GM23338 (cell line): ENCODE measurements at places on chromosomes 11 and 22. TPM values are rescaled to one million over a fixed set of nuclear protein-coding genes. Genes with fewer than 3 reads are reported as not detected.
A peak's percentile ranks its signal among the peaks of the same experiment; 100 is the strongest.

Gene ZP1
- polyA plus RNA-seq = not detected in 2 replicates

DNA sequence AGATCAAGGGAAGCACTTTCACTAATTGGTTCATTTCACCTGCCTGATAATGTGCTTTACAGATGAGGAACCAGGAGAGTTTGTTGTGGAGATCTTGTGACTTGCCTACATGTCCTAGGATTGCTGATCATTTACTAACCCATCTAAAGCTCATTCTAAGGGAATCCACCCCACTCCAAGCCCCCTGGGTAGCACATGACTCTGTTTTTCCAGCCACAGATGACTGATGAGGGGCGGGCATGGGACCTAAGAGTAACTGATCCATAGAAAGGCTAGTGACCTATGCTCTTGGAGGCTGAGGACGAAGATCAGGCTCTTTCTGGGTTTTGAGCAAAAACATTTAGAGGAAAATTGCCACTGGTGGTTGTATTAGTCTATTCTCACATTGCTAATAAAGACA is 378.1 kb downstream of the CADM1 start:
- no peak for DNase-seq

Gene LIF
- 1.2 and 1.8 TPM in 2 replicates for polyA plus RNA-seq

Gene PRAME
- polyA plus RNA-seq = not detected in 2 replicates

GRCh38 chr11:79346021-79346420 is 94.8 kb downstream of the TENM4 start:
- no peak for DNase-seq

DNA sequence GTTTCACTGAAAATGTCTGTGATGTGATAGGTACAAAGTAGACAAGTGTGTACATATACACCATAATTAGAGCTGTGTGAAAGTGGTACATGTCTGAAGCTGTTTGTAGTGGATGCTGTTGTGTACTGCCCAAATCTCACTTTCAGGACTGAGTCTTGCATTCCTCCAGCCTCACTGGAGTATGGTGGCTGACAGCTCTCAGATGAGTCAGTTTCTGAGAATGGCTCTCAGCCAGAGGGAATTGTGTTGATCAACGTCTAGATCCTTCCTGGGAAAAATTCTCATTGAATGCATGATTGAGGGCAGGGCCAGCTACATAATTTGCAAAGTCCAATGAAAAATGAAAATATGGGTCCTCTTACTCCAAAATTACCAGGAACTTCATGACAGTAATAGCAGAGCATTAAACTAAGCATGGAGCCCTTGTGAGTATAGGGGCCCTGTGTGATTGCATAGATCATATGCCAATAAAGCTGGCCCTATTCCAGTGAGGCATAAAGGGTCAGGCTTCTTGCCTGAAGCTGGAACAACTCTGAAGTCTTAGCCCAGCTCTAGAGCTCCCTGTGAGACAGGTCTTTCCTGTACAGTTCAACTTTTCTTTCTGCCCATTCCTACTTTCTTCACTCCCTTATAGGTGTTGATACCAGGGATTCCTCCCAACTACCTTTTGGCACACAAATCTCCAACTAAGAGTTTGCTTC is 10.8 kb upstream of the CYP2R1 start:
- DNase-seq = no peak

GRCh38 chr11:87432022-87432421 is 394.3 kb downstream of the TMEM135 start:
- no peak for DNase-seq

DNA sequence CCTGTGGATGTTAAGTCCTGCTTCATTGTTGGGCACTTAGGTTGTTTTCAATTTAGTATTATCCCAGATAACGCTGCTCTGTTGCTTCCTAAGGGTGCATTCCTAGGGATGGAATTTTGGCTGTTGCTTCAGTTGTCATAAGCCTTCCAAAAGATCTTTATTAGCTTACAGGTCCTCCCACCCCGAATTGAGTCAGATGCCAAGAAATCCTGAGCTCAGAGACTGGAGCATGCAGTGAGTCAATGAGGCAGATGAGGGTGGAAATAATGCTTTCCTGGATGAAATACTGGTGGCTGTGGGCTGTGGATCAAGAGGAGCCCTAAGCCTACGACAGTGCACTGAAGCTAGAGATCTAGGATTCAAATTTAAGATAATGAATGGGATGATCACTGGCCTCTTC is 10.7 kb upstream of the IL18BP start:
- DNase-seq = no peak

Gene FXYD2
- polyA plus RNA-seq = 0.12 and 1.4 TPM in 2 replicates

Gene OR4D6
- not detected in 2 replicates for polyA plus RNA-seq

Gene RAC2
- polyA plus RNA-seq = 2.4 and 3.1 TPM in 2 replicates

- no peak for DNase-seq
These were observed 234.0 kb upstream of the ZC3H12C start for GRCh38 chr11:109859045-109859724.

DNA sequence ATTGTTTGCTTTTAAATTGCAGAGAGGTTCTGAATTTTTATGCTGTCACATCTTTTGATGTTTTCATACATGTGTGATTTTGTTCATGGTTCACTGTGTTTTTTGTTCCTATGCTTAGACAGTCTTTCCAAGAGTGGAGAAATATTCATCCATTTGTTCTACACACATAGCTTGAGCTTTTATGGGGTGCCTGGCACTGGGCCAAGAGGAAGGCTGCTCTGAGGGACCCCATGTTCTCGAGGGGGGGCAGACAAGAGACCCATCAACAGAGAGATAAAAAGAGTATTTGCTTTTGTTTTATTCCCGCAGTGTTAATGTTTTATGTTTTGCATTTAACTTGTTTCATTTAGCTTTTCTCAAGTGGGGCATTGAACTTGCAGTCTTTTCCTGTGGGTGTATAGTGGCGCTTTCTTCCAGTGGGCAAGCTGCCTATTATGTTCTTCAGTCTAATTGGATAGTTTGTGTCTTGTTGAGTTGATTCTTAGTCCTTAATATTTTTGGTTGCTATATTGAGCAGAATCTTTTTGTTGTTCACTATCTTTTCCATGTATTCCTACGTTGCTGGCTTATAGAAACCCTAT is 57.7 kb downstream of the CABIN1 start:
- DNase-seq = no peak

DNA sequence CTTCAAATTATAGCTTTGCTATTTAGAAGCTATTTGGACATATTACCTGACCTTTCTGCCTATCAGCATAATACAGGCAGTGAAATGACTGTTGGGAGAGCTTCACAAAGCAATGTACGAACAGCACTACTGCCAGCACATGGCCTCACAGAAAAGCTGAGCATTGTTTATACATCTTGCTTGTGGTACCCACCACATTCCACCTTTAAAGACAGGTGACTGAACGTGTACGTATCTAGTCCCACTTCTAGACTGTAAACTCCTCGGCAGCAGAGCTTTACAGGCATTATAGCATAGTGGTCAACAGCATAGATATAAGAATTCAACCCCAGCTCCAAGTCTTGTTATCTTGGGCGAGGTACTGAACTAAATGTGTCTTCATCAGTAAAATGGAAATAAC is 1.6 kb downstream of the JOSD1 start:
- DNase-seq = no peak

Gene ANGPTL5
- polyA plus RNA-seq = not detected in 2 replicates

DNA sequence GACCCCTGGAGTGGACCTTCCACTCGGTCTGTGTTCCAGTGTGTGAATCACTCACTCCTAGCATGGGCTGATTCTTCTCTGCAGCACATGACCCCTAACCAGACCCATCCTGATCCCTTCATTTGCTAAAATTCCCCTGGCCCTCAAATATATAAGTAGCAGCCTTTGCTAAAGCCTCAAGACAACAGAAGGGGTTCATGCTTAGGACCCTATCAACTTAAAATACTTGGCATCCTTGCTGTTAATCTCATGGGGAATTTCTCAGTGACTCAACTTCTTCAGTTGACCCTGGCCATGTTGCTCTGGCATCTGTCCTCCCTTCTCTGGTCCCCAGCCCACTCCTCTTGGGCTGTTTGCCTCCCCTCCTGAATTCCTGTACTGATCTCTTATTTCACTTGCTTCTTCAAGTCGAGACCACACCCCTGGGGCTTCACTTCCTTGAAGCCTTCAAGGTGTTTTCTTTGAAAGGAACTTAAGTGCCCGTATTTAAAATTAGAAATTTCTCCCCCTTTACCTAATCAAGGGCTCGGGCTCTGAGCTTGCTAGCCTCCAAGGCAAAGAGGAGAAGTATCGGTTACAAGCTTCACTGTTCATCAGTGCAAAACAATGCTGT is 23.6 kb downstream of the NNMT start:
- peak; percentile 80 for DNase-seq

DNA sequence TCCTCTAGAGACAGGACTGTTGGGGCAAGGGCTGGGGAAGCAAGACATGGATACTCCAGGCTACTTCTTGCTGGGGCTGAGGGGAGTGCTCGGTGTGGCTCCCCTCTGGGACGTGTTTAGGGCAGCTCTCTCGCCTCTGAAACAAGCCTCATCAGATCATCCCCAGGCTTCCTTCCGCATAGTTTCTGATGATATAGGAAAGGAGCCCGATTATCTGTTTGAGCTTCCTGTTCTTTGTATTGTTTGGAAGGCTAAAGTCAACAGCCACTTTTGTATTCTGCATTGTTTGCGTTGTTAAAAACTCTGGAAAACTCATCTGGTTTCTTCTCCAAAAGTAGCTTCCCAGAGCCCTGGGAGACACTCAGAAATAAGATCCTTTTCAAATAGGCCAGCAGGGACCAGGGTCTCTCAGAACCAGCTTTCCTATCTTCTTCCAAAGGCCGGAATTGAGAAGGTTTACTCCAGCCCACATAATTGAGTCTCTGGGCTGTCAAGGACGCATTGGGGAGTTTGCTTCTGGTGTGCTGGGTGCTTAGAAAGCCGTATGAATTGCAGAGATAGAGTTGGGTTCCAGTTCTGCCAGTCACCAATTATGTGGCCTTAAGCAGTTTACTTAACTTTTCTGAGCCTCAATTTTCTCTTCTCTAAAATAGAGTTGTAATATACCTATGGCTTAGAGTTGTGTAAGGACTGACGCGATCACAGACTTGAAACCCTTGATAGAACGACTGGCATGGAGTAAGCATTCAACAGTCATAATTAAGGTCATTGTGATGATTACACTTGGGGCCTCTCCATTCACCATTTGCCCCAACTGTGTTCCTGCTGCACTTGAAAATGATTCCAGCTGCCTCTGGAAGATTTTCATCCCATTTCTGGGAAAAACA is 19.1 kb downstream of the CD44 start:
- no peak for DNase-seq

Gene TBX1
- polyA plus RNA-seq = 0.19 TPM in 2 replicates

GRCh38 chr22:47848184-47848920 is 1085.9 kb downstream of the TBC1D22A start:
- DNase-seq = no peak

DNA sequence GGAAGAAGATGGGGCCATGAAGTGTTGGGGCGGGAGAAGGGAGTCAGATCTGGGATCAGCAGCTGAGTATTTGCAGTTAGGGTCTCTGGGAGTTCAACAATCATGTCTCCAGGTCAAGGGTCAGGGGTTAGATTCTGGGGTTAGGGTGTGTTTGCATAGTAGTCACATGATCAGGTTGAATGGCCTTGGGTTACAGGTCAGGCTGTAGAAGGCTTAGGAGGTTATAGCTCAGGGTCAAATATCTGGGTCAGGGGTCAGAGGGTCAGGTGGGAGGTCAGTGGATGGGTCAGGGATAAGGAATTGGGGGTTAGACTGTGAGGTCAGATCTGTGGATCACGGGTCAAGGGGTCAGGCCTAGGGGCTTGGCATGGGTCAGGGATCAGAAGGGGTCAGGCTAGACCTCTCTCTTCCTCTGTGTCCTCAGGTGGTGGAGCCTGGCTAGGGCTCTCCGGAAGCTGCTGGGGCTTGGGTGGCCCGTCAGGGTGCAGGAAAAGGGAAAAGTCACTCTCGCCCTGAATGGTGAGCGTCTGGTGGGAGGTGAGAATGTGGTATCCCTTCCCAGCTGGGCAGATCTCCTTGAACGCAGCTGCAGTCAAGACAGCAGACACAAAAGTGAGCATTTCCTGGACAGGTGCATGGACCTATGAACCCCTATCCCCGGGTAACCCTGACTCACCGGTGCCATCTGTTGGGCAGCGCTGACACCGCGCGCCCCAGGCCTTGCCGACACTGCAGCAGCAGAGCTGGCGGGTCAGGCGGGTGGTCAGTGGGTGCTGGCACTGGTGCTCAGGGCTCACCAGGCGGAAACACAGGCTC is 6.4 kb downstream of the LTBP3 start:
- DNase-seq = peak; percentile 83

DNA sequence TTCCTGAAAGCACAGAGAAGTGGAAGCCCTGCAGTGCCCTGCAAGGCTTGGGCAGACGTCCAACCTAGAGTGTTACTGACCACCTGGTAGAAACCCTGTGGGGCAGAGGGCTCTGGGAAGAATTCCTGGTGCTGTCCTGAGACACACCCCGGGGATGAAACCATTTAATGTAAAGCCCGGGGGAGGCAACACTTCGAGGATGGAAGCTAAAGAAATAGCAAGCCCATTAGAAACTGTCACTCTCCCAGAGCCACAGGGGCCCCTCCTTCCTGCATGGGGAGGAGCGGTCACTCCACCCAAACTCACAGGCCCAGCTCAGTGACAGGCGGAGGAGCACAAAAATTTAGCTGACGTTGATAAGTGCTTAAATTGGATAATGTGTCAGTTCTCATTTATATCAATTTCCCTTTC is 57.6 kb downstream of the NRXN2 start:
- peak; percentile 18 for DNase-seq

GRCh38 chr11:76835928-76836612 is 24.6 kb upstream of the ACER3 start:
- no peak for DNase-seq

Gene TNNI2
- not detected in 2 replicates for polyA plus RNA-seq

DNA sequence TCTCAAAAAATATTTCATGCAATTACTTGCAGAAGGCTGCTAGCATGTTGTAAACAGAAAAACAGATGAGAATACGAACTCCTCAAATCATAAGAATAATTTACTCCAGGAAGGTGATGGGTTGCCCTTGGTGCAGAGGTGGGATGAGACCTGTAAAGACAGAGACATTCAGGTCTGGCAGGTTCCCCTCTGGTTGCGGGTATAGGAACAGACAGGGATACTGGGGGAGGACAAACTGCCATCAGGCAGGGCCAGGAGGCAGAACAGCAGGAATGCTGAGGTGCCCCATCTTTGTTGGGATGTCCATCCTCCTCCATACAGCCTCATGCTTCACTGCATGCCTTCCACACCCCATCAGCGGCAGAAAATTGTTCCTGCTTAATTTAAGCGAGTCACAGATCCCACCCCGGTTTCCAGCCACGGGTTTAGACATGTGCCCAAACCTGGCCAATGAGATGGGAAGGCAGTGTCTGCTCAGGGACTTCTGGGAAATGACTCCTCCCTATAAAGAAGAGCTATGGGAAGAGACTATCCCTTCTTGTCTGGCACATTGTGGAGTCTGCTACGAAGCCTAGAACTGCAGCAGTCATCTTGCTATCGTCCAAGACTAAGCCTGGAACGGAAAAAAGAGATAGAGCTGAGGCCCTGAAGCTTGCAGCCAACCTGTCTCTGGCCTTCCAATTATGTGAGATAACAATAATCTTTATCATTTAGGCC is 23.1 kb upstream of the IRAG1 start:
- DNase-seq = no peak

DNA sequence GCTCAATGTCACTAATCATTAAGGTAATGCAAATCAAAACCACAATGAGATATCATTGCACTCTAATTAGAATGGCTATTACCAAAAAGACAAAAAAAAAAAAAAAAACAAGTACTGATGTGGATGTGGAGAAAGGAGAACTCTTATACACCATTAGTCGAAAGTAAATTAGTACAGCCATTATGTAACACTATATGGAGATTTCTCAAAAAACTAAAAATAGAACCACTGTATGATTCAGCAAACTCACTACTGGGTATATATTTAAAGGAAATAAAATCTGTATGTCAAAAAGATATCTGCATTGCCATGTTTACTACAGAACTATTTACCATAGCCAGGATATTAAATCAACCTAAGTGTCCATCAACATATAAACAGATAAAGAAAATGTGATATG is 265.4 kb upstream of the ARHGAP20 start:
- DNase-seq = no peak
